ENCODE measurements at places on chromosomes 11 and 22.

GRCh38 chr11:46846510-46846830 is 390 bp upstream of the CKAP5 start:
- DNase-seq: no peak

DNA sequence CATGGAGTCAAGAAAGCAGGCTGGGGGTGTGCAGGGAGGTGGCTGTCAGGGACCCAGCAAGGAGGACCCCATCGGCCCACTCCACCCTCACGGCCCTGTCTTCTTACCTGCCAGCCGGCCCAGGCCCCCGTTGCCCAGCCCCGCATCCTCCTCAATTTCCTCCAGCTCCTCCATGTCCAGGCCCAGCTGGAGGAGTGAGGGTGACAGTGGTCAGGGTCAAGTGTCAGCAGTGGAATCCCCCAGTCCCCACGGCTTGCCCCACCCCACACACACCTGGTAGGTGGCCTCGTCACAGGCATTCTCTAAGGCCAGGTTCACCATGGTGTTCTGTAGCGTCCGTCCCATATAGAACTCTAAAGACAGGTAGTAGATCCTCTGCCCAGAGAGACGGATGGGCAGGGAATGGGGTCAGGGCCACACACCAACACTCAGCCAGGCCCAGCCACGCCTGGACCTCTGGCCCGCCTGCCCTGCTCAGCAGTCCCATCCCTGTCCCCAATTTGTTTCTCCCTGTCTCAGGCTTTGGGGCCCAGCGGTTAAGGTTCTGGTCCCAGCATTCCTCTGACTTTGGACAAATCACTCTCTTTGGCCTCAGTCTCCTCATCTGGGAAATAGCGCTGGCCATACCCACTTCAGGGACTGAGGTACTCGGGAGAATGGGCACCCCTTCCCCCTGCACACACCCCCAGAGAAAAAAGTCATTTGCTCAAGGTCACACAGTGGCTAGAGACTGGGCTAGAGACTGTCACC is 1.3 kb downstream of the PYGM start:
- DNase-seq: no peak

GRCh38 chr22:29524442-29525191 is 28.9 kb downstream of the THOC5 start:
- peak; percentile 1 for DNase-seq

GRCh38 chr11:36492724-36493304 is 17.3 kb downstream of the TRAF6 start:
- DNase-seq: no peak

DNA sequence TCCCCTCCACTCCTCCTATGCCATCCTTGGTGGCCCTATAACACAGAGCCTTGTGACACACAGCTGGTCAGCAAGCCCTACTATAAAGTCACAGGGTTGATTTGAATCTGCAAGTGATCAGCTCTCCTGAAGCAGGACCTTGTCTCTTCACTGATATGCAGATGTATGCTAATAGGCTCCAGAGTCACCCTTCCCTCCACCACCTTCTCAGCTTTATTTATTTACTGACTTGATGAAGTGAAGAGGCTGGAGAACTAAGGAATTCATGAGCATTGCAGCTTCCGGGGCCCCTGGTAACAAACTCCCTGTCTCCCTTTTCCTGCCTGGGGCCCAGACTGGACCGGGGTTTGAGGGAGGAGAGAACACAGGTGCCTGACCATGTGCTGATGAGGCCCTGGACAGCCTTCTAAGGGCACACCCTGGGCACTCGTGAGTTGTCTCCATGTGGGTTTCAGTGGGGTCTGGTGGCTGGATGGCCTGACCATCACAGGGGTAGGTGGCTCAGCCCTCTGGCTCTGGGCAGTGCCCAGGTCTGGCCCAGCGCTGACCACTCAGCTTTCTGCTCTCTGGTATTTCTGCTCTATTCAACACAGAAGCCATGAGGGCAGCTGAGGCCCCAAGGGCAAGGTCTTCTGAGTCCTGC is 307.5 kb downstream of the NTM start:
- no peak for DNase-seq

GRCh38 chr22:20018001-20018400 is 1.4 kb upstream of the ARVCF start:
- DNase-seq: no peak

DNA sequence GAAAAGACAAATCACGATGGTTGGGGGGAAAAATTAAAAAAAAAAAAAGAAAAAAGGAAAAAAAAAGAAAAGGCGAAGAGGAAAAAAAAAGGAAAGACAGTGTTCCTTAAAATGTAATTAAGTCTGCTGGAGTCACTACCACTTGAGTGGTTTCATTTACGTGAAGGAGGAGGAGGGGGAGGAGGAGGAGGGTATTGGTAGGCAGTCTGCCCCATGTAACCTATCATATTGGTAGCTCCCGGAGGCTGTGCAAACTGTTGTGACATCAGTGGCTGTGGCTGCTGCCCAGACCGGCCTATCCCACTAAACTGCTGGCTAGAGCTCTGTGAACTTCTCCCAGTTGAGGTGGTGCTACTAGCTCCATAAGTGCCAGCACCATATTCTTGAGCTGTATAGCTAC is 17.9 kb downstream of the KDELR3 start:
- no peak for DNase-seq

GRCh38 chr11:66749091-66749490 is 20.1 kb upstream of the SPTBN2 start:
- no peak for DNase-seq

GRCh38 chr11:78200061-78200460 is 11.3 kb downstream of the USP35 start:
- DNase-seq: no peak

GRCh38 chr22:49227670-49228069 is 600.0 kb downstream of the BRD1 start:
- no peak for DNase-seq

DNA sequence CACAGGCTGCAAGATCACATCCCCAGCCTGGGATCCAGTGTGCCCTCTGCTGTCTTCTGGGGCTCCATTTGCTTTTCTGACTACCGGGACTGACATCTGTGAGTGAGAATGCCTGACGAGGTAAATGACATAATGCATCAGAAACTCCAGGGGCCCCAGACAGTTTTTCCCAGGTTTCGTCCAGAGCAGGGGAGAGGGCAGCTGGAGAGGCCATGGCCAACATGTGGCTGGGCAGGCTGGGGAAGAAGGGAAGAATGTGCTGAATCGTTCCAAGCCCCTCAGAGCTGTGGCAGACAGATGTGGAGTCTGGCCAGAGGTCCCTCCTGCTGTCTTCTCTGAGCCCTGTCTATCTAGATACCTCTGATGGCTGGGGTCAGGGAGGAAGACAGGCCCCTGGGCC is 163.9 kb downstream of the TRIM29 start:
- no peak for DNase-seq

- no peak for DNase-seq
Measured at GRCh38 chr11:2516276-2517015, 71.6 kb downstream of the KCNQ1 start.

- DNase-seq: no peak
Measured at GRCh38 chr11:76554767-76555166, 109.9 kb downstream of the EMSY start.

GRCh38 chr11:25068451-25068850 is 571.6 kb downstream of the LUZP2 start:
- DNase-seq: no peak

GRCh38 chr22:39923696-39924095 is 22.8 kb downstream of the GRAP2 start:
- no peak for DNase-seq

DNA sequence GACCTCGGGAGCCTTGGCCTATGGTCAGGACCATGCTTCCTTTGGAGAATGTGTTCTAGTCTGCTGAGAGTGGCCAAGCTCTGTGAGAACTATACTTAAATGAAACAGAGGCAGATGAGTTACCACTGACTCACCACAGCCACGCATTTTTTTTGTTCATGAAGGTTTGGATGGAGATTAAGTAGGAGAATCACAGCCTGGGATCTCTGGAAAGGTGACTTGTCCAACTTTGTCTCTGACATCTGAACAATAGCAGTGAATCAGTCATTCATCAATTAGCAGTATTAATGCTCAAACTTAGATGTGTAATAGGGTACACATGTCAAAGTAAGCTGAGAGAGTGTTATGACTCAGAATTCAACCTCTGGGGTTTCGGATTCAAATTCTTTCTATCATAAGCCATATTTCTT is 100.7 kb upstream of the ANO3 start:
- DNase-seq: no peak

DNA sequence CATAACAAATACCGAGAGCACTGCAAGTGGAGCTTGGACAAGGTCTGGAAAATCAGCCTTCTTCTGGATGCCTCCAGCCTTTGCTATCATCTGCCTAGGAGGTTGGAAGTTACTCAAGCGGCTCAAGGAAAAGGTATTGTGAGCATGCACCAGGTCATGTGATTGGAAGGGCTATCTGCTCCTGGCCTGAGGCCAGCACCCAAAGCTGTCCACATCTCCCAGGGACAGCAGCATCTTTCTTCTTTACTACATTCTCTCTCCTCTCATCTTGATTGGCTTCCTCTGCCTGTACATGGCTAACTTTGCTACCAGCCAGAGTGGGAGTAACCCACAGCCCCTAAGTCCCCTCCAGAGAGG is 44.2 kb upstream of the AMPD3 start:
- no peak for DNase-seq

GRCh38 chr11:4991060-4991459 is 3.6 kb upstream of the OR51L1 start:
- DNase-seq: no peak
